ENCODE measurements at places on chromosomes 5 and 9. TPM values are rescaled to one million over a fixed set of nuclear protein-coding genes. Genes with fewer than 3 reads are reported as not detected.

DNA sequence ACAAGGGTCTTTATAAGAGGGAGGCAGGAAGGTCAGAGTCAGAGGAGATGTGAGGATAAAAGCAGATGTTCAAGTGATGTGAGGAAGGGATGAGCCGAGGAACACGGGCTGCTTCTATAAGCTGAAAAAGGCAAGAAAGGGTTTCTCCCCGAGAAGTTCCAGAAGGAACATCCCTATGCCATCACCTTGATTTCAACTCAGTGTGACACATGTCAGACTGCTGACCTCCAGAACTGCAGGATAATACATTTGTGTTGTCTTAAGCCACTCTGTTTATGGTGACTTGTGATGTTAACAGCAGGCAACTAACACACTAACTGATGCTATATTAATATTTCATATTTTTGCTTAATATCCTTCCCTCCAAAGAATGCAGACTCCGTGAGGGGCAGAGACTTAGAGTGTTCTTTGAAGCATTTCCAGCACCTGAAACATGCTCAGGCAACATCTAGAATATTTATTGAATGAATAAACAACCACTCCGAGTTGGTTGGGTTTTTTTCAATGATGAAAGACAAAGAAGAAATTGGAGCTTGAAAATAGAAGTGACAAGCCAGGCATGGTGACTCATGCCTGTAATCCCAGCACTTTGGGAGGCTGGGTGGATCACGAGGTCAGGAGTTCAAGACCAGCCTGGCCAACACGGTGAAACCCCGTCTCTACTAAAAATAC, 77.6 kb upstream of the ADRA1B start:
- no peak for DNase-seq

DNA sequence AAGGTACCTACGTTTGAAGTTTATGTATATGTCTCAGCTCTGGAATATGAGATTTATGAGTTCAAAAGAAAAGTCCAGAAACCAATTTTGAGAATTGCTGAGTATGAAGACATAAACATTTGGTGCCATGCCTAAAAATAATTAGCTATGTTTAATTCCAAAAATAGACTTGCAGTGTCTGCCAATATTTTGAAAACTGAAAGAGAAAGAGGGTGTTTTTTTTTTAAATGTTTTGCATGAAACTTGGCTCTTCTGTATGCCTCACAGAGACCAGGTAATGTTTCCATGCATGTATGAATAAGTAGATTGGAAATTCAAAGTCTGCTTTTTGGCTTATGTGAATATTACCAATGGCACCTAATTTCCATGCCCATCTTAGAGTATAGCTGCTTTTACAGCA, 634.4 kb upstream of the C9orf72 start:
- DNase-seq, result no peak

DNA sequence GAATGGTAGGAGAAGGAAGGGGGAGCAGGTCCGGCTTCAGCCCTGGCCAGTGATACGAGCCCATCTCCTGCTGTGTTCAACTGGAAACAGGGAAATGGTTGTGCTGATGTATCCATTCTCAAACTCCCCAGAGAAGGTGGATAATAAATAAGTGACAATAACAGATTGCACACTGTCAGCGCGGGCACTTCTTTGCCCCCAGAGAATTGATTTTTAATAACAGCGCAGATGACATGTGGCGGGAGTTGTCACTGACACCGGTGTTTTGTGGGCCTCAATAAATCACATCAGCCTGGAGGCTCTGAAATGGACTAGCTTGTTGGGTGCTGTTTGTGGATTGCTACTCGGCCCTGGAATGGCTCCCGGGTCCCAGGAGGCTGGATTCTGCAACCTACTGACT, 141.4 kb upstream of the PANK3 start:
- no peak for DNase-seq

DNA sequence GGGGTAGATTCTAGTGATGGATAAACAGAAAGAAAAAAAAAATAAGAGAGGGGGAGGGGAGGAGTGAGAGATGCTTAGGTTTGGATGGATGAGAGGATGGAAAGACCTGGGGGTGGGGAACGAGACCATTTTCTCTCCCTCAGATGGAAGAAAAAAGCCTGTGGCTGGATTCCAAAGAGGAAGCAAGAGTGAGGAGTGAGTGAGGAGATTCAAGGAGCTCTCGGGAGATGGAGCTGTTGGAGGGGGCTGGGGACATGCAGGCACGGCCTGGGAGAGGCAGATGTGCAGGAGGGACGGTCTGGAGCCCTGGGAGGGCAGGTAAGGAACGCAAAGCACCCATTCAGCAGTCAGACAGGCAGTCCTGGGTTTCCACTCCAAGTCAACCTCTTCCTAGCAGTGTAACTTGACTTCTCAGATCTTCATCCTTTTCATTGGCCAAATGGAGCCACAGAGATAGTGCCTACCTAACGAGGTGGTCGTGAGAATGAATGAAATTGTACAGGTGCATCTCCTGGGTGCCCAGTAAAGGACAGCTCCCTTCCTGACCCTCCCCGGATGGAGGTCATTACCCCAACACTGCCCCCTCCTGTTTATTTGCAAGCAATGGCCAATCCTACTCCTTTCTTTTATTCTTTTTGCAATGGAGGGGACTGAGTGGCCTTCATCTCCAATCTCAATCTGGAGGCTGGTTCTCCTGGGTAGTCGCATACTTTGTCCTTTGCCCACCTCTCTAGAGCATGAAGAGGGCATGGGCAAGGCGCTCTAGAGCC, 52.2 kb downstream of the PCDH1 start:
- DNase-seq, result no peak

DNA sequence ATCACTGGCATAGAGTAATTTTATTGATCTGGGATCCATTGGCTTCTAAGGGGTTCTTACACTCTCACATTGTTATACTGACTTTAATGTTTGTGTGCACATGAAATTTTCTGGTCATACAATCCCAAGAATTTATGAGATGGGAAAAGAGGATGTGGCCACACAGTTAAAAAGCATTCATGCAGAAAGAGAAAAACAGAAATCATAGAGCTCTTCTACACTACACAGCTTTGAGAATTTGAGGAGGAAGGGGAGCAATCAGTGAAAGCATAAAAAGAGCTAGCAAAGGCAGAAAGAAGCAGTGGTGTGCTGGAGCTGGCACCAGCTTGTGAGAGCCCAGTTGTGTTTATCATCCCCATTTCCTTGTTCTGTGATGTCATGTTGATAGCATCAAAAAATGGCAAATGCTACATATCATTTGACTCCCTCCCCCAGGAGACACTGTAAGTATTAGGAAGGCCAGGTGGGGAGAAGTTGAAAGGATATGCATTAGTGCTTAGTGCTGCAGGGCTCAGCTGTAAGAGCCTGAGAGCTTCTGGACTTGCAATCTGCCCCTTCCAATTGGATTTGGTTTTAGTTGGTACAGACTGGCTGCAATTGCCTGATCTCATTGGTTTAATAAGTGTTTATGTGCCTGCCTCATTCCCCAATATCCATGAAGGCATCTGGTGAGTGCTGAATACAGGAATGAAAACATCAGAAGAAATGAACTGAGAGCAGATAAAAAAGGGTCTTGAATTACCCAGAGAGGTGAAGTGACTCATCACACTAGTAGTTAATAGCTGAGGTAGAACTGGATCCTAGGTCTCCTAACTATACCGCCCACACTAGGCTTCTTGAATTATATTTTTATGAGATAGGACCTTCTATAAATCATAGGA, 30.9 kb downstream of the RHOBTB3 start:
- no peak for DNase-seq

DNA sequence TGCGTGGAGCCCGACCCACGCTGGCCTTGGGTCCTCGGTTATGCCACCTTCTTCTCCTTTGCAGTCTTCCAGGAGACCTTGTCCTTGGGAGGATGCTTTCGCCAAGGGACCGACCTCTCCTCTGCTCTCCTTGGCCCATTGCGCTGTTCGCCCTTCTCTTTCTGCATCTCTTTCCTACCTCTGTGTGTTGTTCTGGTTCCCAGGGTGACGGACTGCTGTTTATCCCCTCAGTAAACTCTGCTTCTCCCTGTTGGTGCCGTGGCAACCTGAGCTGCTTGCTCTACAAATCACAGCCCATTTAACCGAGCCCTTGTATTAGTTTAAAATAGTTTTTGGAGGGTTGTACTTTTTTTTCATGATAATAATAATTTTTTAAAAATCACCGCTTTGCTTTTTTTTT, 97.9 kb downstream of the DAPK1 start:
- DNase-seq, result no peak

- no peak for DNase-seq
Observed at GRCh38 chr9:36164989-36165388, 4.2 kb upstream of the CCIN start.

DNA sequence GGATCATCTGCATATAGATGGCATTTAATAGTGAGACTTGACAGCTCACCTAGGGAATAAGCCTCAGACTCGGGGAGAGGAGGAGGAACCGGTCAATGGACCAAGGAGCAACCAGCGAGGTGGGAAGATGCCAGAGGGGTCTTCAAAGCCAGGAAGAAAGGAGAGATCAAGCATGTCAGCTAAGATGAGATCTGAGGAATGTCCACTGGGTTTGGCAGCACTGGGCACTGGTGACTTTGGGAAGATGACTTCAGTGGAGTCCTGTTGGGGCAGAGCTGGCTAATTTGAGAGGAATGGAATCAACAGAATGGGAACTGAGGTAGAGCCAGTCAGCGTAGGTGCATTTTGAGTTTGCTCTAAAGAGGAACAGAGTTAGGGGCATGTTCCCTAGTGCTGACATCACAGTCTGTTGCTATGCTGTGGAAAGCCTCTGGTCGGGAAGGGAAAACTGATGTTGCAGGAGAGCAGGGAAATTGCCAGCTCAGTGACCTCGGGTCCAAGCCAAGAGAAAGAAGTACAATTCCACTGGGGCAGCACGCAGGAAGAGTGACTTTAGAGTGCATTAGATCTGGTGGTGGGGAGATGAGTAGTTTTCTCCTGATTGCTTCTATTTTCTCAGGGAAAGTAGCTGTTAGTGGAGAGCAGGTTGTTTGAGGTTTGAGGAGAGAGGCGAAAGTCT, 56.9 kb downstream of the ZNF618 start:
- DNase-seq, result no peak

DNA sequence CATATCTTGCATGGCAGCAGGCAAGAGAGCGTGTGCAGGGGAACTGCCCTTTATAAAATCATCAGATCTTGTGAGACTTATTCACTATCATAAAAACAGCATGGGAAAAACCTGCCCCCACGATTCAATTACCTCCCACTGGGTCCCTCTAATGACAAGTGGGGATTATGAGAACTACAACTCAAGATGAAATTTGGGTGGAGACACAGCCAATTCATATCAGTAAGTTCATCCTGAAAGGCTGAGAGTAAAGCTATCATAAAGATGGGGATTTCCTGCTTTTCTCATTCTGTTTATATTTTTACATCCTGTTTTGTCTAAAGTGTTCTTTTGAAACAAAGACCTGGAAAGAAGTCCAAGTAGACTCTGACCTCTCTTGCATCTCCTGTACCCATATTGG, 28.9 kb upstream of the IL33 start:
- no peak for DNase-seq

DNA sequence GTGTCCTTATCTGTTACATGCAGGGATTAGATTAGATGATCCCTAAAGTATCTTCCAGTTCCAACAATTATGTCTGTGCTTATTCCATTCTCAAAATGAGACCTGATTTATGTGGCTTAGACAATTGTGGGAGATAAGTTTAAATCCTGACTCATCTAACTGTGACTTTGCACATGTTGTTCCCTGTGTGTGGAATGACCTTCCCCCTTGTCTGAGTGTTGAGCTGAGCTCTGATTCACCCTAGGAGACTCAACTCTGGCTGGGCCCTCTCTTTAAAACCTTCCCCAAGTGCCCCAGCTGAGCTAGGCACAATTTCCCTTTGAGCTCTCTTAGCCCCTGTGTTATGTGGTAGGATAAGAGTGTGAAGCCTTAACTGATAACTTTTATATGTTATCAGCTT, 118.9 kb upstream of the ELL2 start:
- no peak for DNase-seq

DNA sequence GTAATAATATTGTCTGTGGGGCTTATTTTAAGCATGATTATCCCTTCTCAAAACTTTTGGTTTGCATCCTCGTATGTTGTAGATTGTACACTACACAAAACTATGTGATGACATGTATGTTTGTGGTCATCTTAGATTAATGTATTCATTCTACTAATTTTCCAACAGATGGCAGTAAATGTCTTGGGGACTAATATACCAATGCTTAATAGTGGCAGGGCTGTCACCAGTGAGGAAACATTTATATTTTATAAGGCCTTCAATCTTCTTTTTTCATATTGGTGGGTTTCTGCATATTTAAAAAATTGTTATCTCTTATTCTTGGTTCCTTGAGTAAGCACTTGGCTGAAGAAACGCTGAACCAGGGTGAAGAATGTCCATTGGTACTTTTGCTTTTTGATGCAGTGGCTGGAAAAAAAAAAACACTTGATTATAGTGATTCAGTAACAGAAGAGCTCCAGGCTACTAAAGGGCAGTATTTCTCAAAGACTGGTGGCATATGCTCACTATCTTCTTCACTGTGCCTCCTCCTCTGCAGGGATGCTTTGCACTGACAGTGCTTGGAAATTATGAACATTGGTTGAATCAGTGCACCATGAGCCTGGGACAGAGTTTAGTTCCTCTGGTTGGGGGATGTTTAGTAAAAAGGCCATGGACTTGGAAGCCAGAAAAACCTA, 530.3 kb downstream of the RASEF start:
- DNase-seq, result no peak

- no peak for DNase-seq
Observed at GRCh38 chr9:117763314-117763713, 59.1 kb downstream of the TLR4 start.

- no peak for DNase-seq
Observed at GRCh38 chr9:33125461-33125860, 41.7 kb downstream of the B4GALT1 start.

DNA sequence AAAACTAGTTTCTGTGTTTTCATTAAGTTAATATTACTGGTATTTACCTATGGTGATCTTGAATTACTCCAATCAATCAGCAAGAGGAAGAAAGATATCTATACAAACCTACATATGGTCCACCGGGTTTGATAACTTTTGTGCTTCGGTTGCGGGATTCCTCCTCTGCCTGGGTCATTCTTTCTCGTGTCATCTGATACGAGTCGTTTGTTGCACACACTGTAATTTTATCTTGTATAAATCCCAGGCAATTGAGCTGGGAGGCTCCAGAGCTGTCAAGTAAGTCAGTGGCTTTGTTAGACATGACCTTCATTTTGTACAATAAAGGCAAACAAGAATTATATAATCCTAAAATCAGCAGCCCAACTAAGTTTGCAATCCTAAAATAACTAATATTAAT, 48.0 kb downstream of the ELL2 start:
- no peak for DNase-seq

DNA sequence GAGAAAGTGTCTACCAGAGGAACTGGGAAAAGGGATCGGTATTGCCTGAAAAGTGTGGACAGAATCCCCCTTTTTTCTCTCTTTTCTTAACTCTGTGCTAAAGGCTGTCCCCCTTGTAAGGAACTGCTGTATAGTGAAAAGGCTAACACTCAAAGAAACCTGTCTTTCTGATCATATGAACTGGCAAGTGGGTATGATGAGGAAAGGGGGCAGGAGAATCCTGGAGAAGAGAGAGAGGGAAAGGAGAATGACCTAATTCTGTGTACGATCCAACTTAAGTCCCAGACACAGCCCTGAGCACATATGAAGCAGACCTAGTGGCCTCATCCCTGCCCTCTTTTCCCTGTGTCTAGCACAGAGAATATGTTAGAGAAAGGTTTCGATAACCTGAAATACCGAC, 967 bp downstream of the ANKRD31 start:
- no peak for DNase-seq

- no peak for DNase-seq
Observed at GRCh38 chr5:143182901-143183820, 220.3 kb downstream of the NR3C1 start.

Gene RAD50
- 47.4 TPM for total RNA-seq

Gene RLN1
- total RNA-seq, result 0.48 TPM

Gene FOXD4L4
- total RNA-seq, result 0.32 TPM

Gene MSANTD3
- total RNA-seq, result 23.9 TPM

Gene ZNF454
- 1.9 TPM for total RNA-seq

All from breast epithelium (tissue), 4 donors.